NCI-H446 (cell line): ENCODE measurements at places on chromosomes 5 and 9.

- DNase-seq = no peak
Measured at GRCh38 chr5:176542596-176543427, 5.6 kb upstream of the RNF44 start.

- DNase-seq = no peak
Measured at GRCh38 chr5:144386315-144386714, 215.6 kb downstream of the KCTD16 start.

DNA sequence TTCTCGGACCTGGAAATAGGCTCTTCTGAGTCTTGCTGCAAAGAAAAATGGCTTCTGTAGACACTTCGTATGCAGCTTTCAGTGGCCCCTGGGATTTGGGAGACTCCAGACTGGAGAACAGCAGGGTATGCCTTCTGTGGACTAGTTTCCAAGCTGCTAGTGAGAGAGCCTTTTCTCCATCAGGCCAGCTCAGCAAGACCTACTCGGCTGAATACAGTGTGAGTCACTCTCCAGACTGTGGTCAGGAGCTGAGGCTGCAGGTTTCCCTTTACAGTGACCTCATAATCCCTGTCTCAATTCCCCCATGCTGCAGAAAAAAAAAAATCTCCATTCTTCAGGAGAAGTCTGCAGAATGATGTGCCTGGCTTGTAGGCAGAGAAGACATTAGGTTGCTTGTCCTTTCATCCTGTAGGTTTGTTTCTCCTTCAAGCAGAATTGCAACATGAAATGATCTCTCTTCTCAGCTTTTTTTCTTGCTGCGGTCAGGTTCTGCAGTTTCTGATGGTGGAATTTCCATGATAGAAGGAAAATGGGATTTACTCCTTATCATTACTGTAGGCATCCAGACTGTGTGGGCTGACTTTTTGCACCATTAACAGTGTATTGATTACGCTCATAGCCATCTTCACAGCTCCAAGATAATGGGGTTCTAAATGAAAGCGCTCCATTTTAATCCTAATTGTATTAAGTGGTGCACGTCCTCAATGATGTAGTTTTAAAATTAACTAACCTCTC, 78.3 kb upstream of the TNFSF8 start:
- DNase-seq = no peak

GRCh38 chr9:15961217-15961616, 408.4 kb downstream of the CCDC171 start:
- no peak for DNase-seq

- DNase-seq = no peak
Measured at GRCh38 chr5:25851301-25851700, 1187.1 kb downstream of the CDH9 start.

GRCh38 chr9:129864991-129865647, 29.9 kb downstream of the USP20 start:
- DNase-seq = no peak

- DNase-seq = no peak
Measured at GRCh38 chr9:135093911-135094584, 6.6 kb downstream of the OLFM1 start.

DNA sequence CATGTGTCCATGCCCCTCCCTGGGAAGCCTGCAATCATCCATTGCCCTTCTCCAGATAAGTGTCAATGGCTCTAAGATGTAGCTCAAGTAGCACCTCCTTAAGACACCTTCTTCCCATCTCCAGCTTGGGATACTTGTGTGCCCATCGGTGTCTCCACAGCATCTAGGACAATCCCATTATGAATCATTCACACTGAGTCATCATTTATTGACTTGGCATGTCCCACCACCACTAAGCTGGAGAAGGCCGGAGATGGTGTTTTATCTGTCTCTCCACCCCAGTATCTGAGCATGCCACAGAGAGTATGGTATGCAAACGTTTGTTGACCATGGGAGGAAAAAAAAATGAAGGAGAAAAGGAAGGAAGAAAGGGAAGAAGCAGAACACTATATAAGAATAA, 342.2 kb downstream of the TRIM32 start:
- DNase-seq = no peak

DNA sequence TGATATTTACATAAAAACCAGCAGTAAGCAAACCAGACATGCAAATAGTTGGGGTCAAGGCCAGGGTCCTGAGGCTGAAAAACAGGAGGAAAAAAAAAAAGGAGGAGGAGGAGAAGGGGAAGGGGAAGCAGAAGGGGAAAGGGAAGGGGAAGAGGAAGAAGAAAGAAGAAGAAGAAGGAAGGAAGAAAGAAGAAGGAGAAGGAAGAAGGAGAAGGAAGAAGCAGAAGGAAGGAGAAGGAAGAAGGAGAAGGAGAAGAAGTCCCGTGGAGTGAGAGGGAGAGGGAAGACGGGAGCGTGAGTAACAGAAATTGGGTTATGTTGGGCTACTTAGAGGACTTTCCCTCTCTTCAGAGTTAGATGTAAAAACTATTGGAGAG, 24.6 kb upstream of the NSG2 start:
- no peak for DNase-seq

GRCh38 chr9:29212397-29213387, 1639.4 kb upstream of the C9orf72 start:
- DNase-seq = peak; percentile 39

- DNase-seq = no peak
Measured at GRCh38 chr9:132663117-132663516, 6.7 kb downstream of the DDX31 start.

- DNase-seq = no peak
Measured at GRCh38 chr5:77155179-77155785, 55.2 kb upstream of the PDE8B start.

- DNase-seq = no peak
Measured at GRCh38 chr5:83096660-83097339, 19.5 kb downstream of the XRCC4 start.

GRCh38 chr9:23841304-23841703, 15.3 kb upstream of the ELAVL2 start:
- DNase-seq = no peak

DNA sequence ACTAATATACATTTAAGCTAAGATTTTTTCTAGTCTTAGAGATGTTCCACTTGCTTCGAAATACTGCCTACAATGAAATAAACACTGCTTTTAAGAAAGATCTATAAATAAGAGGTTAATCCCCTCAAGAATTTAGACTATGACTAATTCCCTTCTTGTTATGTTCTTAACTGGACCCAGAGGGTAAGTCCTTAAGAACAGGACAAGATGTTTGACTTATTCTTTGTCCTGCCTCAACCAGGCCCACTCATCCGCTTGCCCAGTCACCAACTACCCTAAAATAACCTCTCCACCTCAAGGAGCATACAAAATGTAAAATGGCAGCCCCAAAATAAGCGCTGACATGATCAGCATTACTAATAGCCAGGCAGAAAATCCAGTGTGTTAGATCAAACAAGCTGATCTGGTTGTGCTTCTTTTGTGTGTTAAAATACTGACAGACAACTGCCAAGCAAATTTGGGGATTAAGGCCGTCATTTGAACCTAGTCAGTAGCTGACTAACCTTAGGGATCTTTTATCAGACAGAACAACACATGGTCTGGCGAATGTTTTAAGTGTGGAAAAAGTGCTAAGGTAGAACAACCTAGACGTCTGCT, 93.7 kb upstream of the SMC5 start:
- DNase-seq = no peak

DNA sequence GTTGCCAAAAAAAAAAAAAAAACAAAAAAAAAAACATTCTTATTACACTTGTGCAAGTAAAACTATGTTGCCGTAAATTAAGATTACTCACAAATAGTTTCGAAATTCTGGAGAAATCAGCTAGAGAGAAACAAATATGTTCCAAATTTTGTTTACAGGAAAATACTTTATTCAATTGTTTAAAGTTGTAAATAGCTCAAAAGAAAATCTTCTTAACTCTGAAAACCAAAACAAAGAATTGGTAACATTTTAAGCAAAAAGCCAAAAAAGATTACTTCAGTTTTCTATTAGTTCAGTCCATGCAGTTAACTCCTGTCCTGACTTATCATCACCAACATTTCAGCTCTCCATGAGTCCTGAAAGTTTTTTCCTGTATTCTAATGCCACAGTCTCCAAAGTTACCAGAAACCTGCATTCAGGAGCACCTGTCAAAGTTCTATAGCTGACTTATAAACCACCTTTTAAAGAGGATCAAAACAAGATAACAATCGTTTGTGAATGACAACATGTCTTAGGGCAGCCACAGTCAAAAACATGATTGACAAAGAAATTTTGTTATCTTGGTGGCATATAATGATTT, 194.1 kb downstream of the RANBP17 start:
- no peak for DNase-seq

DNA sequence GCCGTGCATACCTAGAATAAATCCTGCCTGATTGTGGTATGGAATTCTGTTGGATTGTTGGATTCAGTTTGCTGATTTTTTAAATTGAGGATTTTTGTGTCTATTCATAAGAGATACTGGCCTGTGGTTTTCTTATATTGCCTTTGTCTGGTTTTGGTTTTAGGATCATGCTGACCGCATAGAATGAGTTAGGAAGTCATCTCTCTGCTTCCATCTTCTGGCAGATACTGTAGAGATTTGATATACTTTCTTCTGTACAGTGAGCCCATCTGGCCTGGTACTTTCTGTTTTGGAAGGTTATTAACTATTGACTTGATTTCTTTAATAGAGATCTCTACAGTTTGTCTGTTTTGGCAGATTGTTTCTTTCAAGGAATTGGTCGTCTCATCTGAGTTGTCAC, 14.7 kb downstream of the CEP72 start:
- DNase-seq = no peak

GRCh38 chr9:37995348-37995737, 73.7 kb downstream of the SHB start:
- no peak for DNase-seq

- DNase-seq = no peak
Measured at GRCh38 chr9:128155736-128156500, 4.1 kb upstream of the BBLN start.

GRCh38 chr5:43601454-43602260, 1.3 kb upstream of the NNT start:
- DNase-seq = peak; percentile 43

DNA sequence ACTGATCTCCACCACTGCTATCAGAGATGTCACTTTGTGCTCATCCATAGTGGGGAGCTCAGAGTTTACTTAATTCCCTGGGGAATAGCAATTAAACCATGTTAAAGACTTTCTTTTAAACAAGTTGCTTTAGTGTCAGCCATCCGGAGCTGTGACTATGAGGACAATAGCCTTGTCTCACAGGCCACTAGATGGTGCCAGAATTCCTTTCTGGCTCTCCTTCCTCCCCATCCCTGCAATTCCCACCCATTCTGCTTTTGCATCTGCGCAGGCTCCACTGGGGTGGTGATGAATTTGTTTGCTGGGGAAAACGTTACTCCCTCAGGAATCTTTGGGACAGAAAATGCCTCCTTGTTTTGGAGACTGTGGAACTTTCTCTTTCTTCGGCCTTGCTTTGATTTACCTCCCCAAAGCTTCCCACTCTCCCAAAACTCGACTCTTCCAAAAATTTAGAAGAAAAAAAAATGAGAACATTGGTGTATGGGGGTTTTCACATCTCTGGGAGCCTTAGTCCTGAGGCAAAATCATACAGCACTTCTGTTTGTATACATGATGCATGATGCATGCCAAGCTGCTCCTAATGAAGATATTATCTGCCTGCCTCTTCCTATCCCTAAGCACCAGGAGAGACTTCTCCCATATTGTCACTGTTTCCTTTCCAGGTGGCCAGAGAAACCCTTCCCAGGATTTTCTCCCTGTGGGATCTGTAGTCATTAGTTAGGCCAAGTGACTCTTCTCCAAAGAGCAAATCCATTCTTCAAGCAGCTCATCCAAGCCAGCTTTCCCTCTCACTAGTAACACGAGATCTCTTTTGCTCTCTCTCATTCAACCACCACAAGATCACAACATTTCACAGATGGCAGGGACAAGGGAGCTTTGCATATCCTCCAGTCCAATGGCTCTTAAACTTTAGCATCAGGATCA, 466.1 kb downstream of the TLR4 start:
- peak; percentile 5 for DNase-seq

GRCh38 chr5:93721071-93721470, 20.3 kb downstream of the POU5F2 start:
- DNase-seq = no peak

- no peak for DNase-seq
Measured at GRCh38 chr5:168935183-168935582, 356.0 kb upstream of the PANK3 start.

GRCh38 chr5:93359296-93359959, 221.6 kb downstream of the NR2F1-AS1 start:
- DNase-seq = no peak

DNA sequence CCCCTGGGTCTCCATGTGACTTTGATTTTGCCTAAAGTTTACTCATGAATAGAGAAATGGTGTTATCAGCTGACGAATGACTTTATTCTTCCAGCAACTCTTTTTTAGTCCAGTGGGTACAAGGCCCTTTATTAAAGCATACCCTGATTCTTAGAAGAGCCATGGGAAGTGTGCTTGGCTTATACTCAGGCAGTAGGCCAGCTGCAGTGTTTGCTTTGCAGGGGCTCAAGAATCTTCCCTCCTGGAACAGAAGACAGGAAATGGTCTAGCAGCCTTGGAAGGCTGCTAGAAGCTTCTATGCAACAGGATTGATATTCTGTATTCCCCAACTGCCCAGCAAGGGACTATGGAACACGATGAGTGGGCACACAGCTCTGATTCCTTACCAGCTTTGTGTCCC, 73.4 kb upstream of the PLPP6 start:
- no peak for DNase-seq
